ENCODE measurements at places on chromosomes 7 and 10.

GRCh38 chr7:44415510-44415909, 74.9 kb downstream of the NUDCD3 start:
- no peak for DNase-seq

- no peak for DNase-seq
These were observed 118.3 kb upstream of the KMT2E start for GRCh38 chr7:104895522-104896236.

DNA sequence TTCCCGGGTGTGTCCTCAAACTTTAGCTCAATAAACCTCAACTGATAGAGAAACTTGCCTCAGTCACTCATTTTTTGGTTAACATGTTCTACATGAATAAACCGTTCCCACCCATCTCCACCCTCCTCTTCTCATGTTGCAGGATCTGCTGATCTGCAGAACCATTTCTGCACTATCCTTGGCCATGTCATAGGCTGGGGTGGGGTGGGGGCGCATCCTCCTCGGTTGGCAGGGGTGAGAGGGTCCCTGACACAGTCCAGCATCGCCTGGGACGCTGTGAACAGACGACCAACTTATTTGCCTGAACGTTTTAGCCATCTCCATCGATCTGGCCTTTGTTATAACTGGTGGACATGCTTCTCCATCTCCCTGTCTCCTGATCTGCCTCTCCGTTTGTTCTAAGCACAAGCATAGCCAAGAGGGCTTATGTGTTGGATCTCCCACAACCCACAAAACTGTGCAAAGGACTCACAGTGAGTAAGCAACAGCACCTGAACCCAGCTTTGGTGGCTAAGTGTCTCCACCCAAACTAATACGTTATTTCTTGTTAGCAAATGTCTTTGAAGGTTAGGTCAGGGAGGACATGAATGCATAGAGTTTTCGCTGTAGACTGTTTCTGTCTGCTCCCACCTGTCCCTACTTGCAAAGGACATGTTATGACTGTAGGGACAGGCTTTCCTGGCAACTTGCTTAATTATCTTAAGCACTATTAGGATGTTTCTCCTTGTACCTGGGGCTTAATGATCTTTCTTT, 51.7 kb downstream of the PRKCQ start:
- DNase-seq: no peak

DNA sequence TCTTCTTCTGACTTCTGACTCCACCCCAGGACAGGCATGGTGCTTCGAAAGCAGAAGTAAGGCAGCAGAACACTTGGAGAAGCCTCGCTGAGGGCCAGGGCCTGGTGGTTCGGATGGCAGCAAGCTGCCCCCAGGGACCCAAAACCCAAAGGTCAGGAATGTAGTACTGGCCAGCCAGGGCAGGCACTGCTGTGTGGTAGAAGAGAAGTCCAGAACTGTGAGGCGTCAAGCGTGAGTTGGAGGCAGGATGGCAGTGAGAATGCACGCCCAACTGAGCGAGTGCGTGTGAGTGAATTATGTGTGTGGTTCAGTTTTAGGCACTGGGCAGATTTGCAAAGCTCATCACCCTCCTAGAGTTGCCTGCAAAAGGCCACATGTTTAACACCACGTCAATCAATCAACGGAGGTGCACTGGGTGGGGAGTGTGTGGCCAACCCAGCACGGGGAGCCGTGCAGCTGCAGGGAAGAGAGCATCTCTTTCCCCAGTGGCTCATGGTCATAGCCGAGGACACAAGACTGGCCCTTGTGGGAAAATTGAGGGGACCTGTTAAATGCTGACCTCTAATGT, 144.3 kb downstream of the KCNMA1 start:
- DNase-seq: no peak

DNA sequence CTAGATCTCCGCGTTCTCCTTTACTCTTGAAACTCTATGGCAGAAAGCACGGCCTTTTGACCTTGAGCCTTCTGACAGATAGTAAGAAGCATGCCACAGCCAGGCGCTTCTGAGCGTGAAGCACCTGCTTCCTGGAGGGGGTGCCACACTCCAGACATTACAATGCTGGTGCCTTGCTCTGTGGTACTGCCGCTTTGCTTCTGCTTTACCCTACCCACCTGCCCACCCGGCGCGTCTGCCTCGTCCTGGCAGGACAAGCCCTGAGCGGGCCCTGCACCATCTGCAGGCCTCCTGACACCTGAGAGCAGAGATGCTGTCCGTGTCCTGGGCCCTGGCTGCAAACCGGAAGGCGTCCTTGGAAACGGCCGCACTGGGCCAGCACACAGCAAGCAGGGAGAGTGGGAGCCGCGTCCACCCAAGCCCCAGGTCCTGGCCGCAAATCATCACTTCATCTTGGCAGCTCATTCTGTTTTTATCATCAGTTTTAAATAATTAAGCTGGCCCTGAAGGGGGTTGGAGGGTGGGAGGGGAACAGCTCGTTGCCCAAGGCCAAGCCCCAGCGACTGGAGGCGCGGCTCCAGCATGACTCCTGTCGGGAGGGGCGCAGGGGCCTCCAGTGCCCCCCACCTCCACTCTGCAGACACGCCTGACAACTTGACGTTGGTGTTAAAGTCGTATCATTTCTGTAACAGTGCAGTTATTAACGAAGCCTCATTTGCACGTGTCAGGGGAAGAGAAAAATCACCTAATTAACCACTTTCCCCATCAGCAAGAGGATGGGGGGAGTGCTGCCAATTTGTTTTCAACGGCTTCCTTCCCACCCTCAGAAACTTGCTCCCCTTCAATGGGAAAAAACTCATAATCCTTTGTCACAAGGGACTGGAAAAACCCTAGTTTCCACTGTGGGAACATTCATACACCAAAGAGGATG, 132.2 kb downstream of the MAD1L1 start:
- DNase-seq: peak; percentile 32

- DNase-seq: no peak
These were observed 16.3 kb downstream of the PI4K2A start for GRCh38 chr10:97656777-97657176.
